T-helper 2 cell treated with Interferon-gamma antibody and Interleukin-4, amounts not matched to agents 5 μg/mL and 100 μg/mL, for 36 hours (primary cell): ENCODE measurements at places on chromosomes 7 and 10.

- no peaks in the 10 kb centered on the region for H3K27me3 ChIP-seq
- no peak for DNase-seq
- H3K36me3 ChIP-seq: peaks cover 7% of the 10 kb centered on the region
- peak overlapping the region; percentile 9 for H3K4me3 ChIP-seq
Measured at GRCh38 chr10:11143242-11143641, 125.6 kb downstream of the CELF2 start.

DNA sequence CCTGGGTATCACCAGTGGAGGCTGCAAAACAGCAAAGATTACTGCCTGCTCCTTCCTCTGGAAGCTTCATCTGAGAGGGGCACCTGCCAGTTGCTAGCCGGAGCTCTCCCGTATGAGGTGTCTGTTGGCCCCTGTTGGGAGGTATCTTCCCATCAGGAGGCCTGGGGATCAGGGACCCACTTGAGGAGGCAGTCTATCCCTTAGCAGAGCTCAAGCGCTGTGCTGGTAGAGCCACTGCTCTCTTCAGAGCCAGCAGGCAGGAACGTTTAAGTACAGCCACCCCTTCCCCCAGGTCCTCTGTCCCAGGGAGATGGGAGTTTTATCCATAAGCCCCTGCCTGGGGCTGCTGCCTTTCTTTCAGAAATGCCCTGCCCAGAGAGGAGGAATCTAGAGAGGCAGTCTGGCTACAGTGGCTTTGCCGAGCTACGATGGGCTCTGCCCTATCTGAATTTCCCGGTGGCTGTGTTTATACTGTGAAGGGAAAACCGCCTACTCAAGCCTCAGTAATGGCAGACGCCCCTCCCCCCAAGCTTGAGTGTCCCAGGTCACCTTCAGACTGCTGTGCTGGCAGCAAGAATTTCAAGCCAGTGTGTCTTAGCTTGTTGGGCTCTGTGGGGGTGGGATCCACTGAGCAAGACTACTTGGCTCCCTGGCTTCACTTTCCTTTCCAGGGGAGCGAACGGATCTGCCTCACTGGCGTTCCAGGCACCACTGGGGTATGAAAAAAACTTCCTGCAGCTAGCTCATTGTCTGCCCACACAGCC, 19.6 kb downstream of the SEMA3E start:
- no peak overlapping the region for H3K27ac ChIP-seq
- no peak for DNase-seq
- no peaks in the 10 kb centered on the region for H3K27me3 ChIP-seq
- no peak overlapping the region for H3K4me3 ChIP-seq

GRCh38 chr10:33385015-33385414, 50.5 kb upstream of the NRP1 start:
- no peak overlapping the region for H3K4me3 ChIP-seq
- DNase-seq: no peak
- H3K4me1 ChIP-seq: no peaks in the 10 kb centered on the region
- no peak overlapping the region for H3K27ac ChIP-seq
- peaks cover 8% of the 10 kb centered on the region for H3K27me3 ChIP-seq

DNA sequence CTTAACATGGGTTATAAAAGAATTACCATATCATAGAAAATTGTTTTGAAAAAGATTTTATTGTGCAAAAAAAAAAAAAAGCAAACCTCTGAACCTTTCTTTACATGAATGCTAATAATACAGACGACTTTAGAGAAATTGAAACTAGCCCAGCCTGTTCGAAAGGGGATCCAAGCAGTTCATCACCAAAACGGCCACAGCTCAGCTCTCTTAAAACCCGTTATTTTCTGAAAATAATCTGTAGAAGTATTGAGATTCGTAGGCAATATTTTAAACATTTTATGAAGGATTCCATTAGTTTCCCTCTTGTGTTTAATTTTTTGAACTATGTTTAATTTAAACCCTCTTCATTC, 9.9 kb upstream of the GSAP start:
- no peak for DNase-seq
- H3K27ac ChIP-seq: no peak overlapping the region
- H3K4me1 ChIP-seq: peaks cover 44% of the 10 kb centered on the region

DNA sequence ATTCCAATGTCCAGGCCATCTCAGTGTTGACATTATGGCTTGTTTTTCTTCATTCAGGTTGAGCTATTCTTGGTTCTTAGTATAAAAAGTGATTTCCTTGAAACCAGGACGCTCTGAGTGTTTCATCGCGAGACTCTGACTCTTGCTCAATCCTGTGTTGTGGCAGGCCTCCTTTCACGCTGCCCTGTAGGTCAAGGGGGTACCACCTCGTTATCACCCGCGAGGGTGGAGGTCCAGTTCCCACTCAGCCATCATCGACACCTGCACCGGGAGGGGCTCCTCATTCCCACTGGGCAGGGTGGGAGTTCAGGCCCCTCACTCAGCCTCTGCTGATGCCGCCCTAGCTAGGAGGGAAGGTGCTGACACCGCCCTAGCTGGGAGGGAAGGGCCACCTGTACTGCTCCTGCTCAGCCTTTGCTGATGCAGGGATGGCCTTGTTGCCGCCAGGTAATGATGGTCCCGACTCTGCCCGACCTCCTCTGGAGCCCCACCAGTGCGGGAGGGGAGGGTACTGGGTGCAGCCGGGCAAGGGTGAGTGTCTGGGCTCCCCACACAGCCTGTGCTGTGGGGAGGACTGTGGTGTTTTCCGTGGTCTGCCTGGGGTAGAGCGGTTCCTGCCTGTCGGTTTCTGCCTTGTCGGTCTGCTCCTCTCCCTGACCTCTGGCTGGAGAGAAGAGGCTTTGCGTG, 16.4 kb downstream of the IQCE start:
- DNase-seq: no peak
- H3K36me3 ChIP-seq: no peaks in the 10 kb centered on the region
- H3K27ac ChIP-seq: no peak overlapping the region
- no peaks in the 10 kb centered on the region for H3K27me3 ChIP-seq
- peaks cover 3% of the 10 kb centered on the region for H3K4me1 ChIP-seq

DNA sequence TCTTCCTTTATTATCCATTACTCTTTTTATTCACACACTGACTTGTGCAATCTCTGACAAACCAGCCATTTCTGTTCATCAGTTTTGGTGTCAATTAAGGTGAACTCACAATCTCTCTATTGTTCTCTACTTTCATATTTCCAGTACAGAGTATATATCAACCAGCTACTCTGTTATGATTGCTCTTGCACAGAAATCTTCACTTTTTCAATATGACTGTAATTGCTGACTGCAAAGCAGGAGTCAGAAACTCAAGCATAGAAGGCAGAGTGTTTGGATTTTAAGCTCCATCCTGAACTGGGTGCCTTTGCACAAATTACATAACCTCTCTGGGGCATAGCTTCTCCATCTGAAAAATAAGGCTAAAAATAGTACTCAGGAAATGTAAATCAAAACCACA, 1042.0 kb downstream of the GRM8 start:
- no peak overlapping the region for H3K4me3 ChIP-seq
- no peak for DNase-seq
- H3K4me1 ChIP-seq: no peaks in the 10 kb centered on the region
- H3K36me3 ChIP-seq: no peaks in the 10 kb centered on the region
- H3K27me3 ChIP-seq: no peaks in the 10 kb centered on the region

DNA sequence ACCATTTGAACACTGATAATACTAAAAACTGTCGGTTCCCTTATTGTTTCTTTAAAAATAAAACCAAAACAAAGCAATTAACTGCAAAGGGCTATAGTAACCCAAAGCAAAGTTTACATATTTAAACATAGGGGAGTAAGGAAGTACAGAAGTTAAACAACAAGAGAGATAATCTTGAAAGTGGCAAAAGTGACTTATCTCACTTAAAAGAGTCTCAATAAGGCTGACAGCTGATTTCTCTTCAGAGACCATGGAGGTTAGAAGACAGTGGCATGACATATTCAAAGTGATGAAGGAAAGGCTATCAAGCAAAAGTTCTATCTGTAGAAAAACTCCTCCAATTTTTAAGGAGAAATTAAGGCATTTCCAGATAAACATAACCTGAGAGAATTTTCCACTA, 233.5 kb upstream of the HDAC9 start:
- H3K27me3 ChIP-seq: no peaks in the 10 kb centered on the region
- no peaks in the 10 kb centered on the region for H3K4me1 ChIP-seq
- DNase-seq: no peak
- no peak overlapping the region for H3K27ac ChIP-seq
- H3K36me3 ChIP-seq: no peaks in the 10 kb centered on the region

DNA sequence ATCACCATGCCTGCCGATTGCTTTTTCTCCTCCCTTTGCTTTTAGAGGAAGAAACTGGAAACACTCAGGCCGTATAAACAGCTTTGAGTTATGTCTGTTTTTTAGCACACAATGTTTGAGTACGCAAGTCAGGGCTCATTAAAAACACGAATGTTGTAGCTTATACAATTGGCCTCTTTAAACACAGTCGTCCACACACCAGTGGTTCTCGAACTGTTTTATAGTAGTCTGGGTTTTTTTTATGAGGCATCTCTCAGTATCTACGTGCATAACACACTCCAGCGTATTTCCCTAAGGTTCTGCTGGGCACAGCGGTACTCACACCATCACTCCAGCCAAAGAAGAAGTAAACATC, 13.4 kb upstream of the CARD11 start:
- peaks cover 4% of the 10 kb centered on the region for H3K27me3 ChIP-seq
- H3K4me1 ChIP-seq: peaks cover 5% of the 10 kb centered on the region
- H3K27ac ChIP-seq: no peak overlapping the region
- DNase-seq: no peak

- H3K27ac ChIP-seq: no peak overlapping the region
- no peaks in the 10 kb centered on the region for H3K36me3 ChIP-seq
- no peak overlapping the region for H3K4me3 ChIP-seq
- H3K4me1 ChIP-seq: peaks cover 5% of the 10 kb centered on the region
Measured at GRCh38 chr10:125156739-125157480, 3.5 kb downstream of the CTBP2 start.

DNA sequence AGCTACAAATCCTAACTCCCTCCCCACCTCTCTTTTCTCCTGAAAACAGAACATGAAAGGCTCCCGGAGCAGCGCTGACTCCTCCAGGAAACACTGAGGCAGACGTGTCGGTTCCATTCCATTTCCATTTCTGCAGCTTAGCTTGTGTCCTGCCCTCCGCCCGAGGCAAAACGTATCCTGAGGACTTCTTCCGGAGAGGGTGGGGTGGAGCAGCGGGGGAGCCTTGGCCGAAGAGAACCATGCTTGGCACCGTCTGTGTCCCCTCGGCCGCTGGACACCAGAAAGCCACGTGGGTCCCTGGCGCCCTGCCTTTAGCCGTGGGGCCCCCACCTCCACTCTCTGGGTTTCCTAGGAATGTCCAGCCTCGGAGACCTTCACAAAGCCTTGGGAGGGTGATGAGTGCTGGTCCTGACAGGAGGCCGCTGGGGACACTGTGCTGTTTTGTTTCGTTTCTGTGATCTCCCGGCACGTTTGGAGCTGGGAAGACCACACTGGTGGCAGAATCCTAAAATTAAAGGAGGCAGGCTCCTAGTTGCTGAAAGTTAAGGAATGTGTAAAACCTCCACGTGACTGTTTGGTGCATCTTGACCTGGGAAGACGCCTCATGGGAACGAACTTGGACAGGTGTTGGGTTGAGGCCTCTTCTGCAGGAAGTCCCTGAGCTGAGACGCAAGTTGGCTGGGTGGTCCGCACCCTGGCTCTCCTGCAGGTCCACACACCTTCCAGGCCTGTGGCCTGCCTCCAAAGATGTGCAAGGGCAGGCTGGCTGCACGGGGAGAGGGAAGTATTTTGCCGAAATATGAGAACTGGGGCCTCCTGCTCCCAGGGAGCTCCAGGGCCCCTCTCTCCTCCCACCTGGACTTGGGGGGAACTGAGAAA, 30.4 kb downstream of the PFKFB3 start:
- peaks cover 61% of the 10 kb centered on the region for H3K36me3 ChIP-seq
- no peak for DNase-seq
- no peaks in the 10 kb centered on the region for H3K27me3 ChIP-seq
- H3K4me3 ChIP-seq: no peak overlapping the region
- peaks cover 4% of the 10 kb centered on the region for H3K4me1 ChIP-seq

- no peak overlapping the region for H3K4me3 ChIP-seq
- no peak overlapping the region for H3K27ac ChIP-seq
- H3K36me3 ChIP-seq: peaks cover 8% of the 10 kb centered on the region
- no peak for DNase-seq
- H3K4me1 ChIP-seq: no peaks in the 10 kb centered on the region
Measured at GRCh38 chr7:127940381-127941160, 90.7 kb downstream of the LRRC4 start.

GRCh38 chr10:14840178-14840577, 2.1 kb downstream of the HSPA14 start:
- peaks cover 23% of the 10 kb centered on the region for H3K4me1 ChIP-seq
- H3K27me3 ChIP-seq: no peaks in the 10 kb centered on the region
- H3K4me3 ChIP-seq: peak overlapping the region; percentile 72
- peaks cover 45% of the 10 kb centered on the region for H3K36me3 ChIP-seq
- DNase-seq: no peak
- peak overlapping the region; percentile 62 for H3K27ac ChIP-seq

DNA sequence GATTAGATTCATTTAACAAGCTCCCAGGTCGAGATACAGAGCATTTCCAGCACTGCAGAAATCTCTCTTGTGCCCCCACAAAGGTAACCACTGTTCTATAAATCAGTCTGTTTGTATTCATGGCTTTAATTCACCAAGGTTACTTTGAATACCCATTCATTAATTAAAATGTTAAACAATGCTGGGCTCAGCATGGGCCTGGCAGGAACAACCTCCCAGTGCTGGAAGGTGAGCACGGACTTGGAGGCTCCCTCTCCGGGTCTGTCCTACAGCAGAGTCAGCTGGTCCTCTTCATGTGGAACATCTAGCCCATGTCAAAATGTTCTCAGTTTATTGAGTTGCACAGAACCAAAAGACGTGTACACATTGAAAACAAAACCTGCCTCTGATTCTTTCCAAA, 15.6 kb upstream of the EFCAB10 start:
- H3K4me3 ChIP-seq: no peak overlapping the region
- no peaks in the 10 kb centered on the region for H3K36me3 ChIP-seq
- no peak for DNase-seq
- H3K27me3 ChIP-seq: peaks cover 7% of the 10 kb centered on the region
- no peaks in the 10 kb centered on the region for H3K4me1 ChIP-seq

DNA sequence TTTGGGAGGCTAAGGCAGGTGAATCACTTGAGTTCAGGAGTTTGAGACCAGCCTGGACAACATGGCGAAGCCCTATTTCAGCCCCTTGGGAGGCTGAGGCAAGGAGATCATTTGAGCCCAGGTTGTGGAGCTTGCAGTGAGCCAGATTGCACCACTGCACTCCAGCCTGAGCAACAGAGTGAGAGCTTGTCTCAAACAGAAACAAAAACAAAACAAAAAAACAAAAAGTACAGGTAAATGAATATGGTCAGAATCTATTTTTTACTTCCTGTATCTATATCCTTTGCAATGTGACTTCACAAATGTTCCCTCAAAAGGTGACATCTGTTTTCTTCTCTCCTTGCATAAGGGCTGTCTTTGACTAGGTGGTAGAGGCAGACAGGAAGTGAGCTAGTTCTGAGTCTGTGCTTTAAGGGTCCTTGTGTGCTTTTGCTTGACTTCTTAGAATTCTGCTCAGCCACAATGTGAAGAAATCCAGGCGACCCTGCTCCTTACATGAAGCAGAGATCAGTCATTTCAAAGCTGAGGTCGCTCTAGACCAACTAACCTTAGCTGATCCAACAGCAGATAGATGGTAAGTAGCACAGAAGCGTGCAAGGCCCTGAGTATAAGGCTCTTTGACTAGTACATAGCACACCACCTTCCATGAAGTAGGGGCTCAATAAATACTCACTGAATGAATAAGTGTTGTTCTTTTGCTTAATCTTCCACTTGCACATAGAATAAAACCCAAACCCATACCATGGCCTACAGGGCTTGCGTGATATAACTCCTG, 423.2 kb upstream of the PCDH15 start:
- no peak for DNase-seq
- no peak overlapping the region for H3K27ac ChIP-seq
- no peaks in the 10 kb centered on the region for H3K36me3 ChIP-seq
